Activated naive CD8-positive, alpha-beta T cell treated with anti-CD3 and anti-CD28 coated beads for 36 hours (primary cell): ENCODE measurements at places on chromosomes 5 and 9. TPM values are rescaled to one million over a fixed set of nuclear protein-coding genes. Genes with fewer than 3 reads are reported as not detected.

DNA sequence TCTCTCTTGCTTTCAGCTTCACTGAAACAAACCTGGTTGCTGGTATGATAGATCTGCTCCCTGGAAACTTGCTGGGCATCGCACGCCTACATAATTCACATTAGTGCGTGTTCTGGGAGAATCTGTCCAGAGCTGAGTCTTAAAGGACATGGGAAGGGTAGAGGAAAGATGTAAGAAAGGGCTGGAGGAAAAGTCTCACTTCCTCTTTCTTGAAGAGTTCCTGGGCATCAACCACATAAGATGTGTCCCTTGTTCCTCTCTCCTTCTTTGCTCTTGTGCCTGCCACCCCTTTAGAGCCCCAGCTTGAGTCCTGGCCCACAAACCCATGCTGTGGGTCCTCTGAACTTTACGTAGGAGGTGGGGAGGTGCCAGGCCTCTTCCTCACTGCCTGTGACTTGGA, 205.3 kb upstream of the PANK3 start:
- no peak overlapping the region for H3K27ac ChIP-seq
- no peaks in the 10 kb centered on the region for H3K4me1 ChIP-seq
- no peak overlapping the region for H3K4me3 ChIP-seq
- H3K27me3 ChIP-seq = peaks cover 15% of the 10 kb centered on the region
- H3K36me3 ChIP-seq = no peaks in the 10 kb centered on the region

- H3K4me1 ChIP-seq = peaks cover 7% of the 10 kb centered on the region
- H3K27ac ChIP-seq = no peak overlapping the region
Measured at GRCh38 chr5:138938526-138938925, 63.4 kb upstream of the LRRTM2 start.

DNA sequence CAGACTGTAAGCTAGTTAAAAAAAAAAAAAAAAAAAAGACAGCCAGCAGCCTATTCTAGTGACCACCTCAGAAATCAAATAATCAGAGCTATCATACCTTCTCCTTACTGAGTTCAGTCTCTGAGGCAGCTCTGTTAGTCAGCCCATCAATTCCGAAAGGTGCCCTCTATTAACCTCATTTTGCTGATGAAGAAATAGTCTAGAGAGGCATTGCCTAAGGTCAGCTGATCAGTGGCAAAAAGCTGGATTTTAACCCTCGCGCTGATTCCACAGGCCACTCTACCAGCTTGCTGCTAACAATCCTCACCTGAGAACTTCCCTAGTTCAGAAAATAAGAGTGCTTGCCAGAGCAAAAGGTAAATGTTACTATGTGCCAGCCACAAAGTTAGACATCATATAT, 172.0 kb downstream of the DENND1A start:
- peaks cover 7% of the 10 kb centered on the region for H3K36me3 ChIP-seq
- H3K4me1 ChIP-seq = no peaks in the 10 kb centered on the region
- no peak overlapping the region for H3K4me3 ChIP-seq
- H3K27me3 ChIP-seq = no peaks in the 10 kb centered on the region
- H3K27ac ChIP-seq = no peak overlapping the region

- DNase-seq = peak; percentile 61
- H3K4me3 ChIP-seq = peak overlapping the region; percentile 83
- peaks cover 15% of the 10 kb centered on the region for H3K36me3 ChIP-seq
- H3K27ac ChIP-seq = peak overlapping the region; percentile 88
Measured at GRCh38 chr5:150001660-150002486, 1.3 kb downstream of the HMGXB3 start.

GRCh38 chr5:74272831-74273451, 367.6 kb downstream of the ENC1 start:
- H3K27ac ChIP-seq = no peak overlapping the region
- no peak for DNase-seq
- no peaks in the 10 kb centered on the region for H3K36me3 ChIP-seq
- H3K4me1 ChIP-seq = no peaks in the 10 kb centered on the region
- H3K4me3 ChIP-seq = no peak overlapping the region

Gene LCN2
- not detected for total RNA-seq
